Skeletal muscle cell (primary cell): ENCODE measurements at places on chromosomes 13 and 19.

GRCh38 chr19:17830567-17831418 is 9.5 kb upstream of the INSL3 start:
- DNase-seq: peak; percentile 35

DNA sequence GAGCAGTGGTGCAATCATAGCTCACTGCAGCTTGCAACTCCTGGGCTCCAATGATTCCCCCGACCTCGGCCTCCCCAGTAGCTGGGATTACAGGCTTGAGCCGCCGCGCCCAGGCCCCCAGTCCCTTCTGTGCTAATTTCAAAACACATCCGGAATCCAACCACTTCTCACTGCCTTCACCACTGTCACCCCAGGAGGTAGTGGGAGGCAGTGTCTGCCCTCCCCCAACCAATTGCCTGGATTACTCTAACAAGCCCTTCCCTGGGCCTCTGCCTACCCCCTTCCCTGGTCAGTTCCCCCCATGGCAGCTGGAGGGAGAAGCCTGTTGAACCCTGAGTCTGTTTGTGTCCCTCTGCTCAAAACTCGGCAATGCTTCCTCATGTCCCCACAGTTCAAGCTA is 2.3 kb downstream of the PRAM1 start:
- DNase-seq: no peak

DNA sequence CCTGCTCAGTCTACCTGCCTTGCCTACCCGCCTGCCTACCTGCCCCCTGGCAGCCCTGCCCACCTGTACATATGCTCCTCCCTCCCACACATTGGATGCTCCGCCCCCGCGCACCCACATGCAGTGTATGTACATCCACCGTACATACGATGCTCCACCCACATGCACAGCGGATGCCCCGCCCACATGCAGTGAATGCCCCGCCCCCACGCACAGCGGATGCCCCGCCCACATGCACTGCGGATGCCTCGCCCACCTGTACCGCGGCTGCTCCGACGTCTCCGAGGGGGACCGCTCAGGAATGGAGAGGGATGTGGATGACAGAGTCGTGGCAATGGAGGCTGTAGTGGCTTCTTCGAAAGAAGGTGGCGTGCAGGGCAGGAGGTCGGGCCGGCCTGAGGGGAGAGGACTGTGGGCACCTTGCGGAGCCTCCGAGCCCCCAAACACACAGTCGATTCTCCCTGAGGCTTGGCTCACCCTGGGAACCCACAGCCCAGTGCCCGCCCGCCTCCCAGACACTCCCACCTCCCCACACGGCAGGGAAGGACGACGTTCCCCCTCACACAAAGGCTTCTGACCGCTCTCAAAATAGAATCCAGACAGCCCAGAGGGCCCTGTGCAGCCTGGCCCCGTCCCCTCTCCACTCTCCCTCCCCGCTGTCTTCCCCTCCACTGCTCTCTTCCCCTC is 16.5 kb upstream of the CACTIN start:
- DNase-seq: no peak

- DNase-seq: no peak
These were observed 2.5 kb upstream of the CACNG8 start for GRCh38 chr19:53960187-53960586.

DNA sequence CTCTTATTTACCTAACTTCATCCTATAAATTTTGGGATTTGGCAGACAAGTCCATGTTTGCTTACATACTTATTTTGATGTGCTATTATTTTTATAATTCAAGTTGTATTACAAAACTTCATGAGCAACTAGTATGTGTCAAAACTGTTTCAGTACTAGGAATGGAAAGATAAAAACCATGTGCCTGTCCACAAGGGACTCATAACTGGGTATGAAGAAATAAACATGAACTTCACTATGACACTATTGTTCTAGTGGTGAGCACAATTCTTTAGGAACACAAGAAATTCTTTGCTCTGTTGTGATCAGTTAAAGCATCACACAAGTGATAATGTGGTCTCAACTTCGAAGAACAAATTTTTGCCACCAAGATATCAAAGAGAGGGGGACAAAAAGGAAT is 97.5 kb upstream of the FBXL3 start:
- no peak for DNase-seq

DNA sequence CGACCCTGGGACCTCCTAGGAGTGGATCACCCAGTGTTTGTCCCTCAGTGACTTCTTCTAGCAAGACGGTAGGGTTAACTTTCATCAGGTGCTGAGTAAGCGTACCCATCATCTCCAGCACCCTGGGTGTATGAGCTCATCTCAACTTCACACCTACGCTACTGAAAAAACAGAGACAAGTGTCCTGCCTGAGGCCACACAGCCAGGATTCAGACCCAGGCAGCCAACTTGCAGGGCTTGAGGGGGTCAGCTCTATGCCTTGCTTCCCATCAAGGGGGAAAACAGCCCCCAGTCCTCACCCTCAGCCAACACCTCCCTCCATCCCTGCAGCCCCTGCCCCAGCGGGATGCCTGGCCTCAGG is 4.6 kb downstream of the TLE2 start:
- no peak for DNase-seq

DNA sequence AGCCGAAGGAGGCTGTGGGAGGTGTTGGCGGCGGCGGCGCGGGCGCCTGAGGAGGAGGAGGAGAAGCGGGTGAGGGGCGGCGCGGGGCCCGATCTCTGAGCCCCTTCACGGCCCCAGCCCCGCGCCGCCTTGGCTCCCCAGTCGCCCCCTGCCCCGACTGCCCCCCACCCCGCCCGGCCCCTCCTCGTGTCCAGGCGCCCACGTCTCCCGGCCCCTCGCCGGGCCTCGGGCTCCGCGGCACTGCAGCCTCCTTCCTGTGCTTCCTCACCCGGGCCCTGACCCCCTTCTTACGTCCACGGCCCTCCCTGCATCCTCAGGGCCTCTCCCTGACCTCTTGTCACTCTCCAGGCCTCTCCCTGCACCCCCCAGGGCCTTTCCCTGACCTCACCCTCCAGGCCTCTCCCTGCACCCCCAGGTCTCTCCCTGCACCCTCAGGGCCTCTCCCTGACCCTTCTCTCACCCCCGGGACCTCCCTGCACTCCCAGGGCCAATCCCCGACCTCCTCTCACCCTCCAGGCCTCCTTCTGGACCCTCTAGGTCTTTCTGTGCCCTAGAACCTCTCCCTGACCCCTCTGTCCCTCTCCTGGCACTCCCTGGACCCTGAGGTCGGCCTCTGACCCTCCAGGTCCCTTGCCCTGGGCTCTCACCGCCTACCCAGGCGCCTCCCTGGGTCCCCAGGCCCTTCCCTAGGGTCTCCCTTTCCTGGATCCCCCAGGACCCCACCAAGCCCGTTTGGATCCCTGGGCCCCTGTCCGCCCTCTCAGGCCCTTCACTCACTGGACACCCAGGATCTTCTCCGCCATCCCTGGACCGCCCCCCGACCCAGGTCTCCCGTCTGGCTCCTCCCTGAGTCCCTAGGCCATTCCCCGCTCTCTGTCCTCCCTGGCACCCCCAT is 460 bp downstream of the KMT5C start:
- no peak for DNase-seq

DNA sequence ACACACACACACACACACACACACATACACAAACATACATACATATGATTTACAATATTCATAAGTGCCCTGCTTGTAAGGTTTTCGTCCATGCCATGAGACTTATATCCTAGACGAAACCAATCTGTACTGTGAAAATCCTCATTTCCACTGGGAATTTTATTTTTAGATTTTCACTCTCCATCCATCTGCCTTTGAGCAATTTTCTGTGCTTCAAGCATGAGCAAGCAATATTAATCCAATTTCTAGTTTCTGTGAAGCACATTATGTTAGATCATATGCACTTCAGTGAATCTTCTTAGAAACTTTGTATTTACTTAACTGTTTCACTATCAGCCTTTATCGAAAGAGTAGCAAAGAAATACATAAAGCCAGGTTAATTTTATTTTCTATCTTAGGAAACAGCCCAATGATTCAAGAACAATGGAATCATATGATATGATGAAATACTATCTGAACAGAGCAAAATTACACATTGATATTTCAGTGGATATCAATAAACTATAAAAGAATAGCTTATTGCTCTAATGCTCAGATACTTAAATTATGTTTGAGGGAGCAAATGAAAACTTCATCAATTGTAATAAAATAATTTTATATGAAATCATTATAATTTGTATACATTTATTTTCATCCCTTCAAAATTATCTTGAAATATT is 1100.7 kb upstream of the MIR17HG start:
- DNase-seq: no peak

- no peak for DNase-seq
These were observed 12.0 kb downstream of the LYL1 start for GRCh38 chr19:13090511-13091231.

DNA sequence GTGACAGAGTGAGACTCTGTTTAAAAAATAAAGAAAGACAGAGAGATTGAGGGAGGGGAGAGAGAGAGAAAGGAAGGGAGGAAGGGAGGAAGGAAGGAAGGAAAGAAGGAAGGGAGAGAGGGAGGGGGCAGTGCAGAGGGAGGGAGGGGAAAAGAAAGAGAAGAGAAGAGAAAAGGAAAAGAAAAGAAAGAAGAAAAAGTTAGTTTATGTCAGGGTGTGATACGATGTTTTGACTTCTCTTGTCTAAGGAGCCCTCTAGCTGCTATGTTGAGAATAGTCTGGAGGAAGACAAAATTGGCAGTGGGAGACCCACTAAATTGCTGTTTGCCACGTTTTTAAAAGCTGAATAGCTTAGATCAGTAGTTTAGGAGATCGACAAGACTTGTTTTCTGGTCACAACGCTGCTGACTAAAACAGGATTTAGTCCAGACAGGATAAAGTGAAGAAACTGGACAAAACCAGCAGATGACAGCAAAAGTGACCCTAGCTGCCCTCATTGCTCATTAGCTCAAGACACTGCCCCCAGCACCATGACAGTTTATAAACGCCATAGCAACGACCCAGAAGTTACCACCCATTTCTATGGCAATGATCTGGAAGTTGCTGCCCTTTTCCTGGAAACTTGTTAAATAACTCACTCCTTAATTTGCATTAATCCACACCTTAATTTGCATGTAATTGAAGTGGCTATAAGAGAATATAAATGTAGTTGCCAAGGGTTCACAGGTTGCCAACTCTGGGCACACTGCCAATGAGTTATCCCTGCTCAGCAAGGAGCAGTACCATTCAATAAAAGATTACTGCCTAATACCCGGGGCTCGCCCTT is 11.1 kb downstream of the TEX101 start:
- DNase-seq: no peak

GRCh38 chr13:75411924-75412537 is 69.9 kb downstream of the TBC1D4 start:
- DNase-seq: no peak

DNA sequence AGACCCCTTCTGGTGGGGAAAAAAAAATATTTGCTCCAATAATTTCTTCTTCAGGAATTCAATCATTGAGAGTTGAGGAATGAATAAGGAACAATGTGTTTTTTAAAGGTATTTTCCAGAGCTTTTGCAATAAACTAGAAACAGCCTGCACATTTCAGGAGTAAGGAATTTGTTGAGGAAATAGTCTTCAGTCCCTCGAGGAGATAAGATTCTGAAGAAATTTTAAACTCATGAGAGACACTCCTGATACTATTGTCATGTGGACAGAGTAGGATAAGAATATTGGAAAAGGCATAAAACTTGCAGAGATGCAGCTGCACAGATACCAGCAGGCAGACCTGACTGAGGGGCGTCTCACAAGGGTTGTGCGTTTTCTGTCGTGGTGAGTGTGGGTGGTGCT is 36.6 kb downstream of the COMP start:
- no peak for DNase-seq
